Activated CD4-positive, alpha-beta memory T cell treated with anti-CD3 and anti-CD28 coated beads for 36 hours (primary cell): ENCODE measurements at places on chromosomes 5 and 9.

GRCh38 chr5:38420691-38421390, 135.6 kb downstream of the LIFR start:
- DNase-seq, result peak; percentile 42

DNA sequence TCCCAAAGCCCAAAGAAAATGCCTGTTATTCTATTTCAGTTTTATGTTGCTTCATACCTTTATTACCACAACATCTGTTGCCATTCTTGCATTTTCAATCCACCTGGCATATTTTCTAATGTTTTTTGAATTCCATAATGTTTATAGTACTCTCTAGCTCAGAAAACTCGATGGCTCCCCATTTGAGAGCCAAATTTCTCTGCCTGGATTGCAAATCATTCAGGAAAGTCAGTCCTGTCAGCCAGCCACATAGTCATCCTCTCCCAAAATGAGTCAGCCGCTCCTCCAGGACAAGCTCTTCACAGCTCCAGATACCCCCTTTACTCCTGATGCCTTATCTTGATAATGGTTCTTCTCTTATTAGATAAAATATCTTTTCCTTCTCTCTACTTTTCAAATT, 78.2 kb upstream of the ADCY2 start:
- DNase-seq, result no peak

- peak; percentile 45 for DNase-seq
Observed at GRCh38 chr9:87678650-87679355, 47.1 kb upstream of the CTSL start.

DNA sequence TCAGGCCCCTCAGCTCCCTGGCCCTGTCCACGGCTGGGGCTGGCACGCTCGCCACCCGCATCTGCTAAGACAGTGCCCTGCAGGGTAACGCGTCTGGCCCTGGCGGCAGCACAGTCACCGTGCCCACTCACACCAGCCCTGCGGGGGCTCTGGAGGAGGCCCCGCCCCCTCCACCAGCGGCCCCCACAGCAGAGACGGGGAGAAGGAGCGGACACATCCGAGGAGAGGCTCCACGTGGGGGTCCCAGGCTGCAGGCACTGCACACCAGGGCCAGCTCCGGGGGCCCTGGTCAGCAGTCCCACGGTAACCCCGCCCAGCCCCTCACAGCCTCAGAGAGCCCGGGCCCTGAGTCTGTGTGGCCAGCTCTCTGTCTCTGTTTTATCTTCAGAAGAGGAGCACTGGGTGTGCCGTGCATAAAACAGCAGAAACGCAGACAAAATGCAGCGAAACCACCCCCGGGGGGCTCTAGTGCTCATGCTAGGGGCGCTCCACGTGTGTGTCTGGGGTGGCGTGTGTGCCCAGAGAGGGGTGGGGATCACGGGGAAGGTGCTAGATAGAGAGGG, 47.5 kb upstream of the NRARP start:
- no peak for DNase-seq

DNA sequence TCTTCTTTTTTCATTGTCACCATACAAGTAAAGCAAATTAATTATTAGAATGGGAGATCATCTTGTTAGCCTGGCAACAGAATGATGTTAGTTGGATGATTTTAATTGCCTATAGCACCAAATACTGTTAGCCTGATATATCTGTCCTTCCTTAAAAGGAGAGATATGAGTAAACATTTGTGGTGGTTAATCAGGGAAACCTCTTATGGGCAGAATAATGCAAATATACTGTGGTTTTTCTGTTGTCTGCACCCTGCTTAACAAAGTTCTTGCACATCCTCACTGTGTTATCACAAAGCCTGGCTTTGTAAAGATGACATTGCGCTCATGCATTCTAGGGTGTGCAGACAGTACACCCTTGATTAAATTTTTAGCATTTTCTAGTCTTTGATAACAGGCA, 254.9 kb upstream of the SMC2 start:
- no peak for DNase-seq

DNA sequence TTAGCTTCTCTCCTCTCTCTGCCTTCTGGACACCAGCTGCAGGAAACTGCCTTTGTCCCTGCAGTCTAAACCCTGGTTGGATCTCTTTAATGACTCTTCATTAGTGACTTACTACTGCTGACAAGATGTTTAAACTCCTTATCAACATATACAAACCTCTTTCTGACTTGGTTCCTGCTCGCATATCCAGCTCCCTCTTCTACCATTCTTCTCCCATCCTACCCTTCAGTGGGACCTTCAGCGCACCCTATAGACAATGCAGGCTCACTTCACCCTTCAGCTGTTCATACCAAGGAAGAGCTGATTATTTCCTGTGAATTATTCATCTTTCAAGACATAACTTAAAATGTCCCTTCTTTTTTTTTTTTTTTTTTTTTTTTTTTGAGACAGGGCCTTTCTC, 436.5 kb downstream of the KIAA0825 start:
- no peak for DNase-seq

DNA sequence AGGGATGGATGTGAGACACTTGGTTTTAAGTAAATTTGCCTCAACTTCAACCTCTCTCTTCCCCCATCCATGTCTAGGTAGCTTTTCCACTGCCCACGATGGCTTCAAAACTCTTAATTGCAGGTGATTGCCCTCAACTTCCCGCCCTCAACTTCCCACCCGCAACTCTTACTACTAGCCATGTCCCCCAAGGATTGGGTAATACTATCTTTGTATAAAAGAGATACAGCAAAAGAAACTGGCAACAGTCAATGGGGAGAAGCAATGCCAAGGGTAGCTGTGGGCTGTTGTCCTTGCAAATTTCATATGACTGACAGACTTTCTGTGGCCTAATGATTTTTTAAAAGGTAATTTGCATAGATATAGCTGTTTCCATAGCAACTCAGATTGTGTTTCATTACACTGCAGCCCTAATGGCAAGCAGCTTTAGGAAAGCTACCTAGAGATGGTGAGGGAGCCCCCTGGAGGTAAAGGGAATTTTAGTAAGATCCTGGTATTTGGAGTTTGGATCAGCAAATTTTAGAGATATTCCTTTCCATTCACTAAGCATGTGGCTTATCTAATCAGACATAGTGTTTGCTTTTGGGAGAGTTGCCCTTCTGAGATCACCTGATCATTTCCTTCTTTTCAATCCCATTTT, 421.5 kb upstream of the DAP start:
- DNase-seq, result no peak

- no peak for DNase-seq
Observed at GRCh38 chr5:62812621-62813255, 234.1 kb downstream of the LRRC70 start.

GRCh38 chr5:169099801-169100734, 200.9 kb downstream of the SLIT3 start:
- no peak for DNase-seq

DNA sequence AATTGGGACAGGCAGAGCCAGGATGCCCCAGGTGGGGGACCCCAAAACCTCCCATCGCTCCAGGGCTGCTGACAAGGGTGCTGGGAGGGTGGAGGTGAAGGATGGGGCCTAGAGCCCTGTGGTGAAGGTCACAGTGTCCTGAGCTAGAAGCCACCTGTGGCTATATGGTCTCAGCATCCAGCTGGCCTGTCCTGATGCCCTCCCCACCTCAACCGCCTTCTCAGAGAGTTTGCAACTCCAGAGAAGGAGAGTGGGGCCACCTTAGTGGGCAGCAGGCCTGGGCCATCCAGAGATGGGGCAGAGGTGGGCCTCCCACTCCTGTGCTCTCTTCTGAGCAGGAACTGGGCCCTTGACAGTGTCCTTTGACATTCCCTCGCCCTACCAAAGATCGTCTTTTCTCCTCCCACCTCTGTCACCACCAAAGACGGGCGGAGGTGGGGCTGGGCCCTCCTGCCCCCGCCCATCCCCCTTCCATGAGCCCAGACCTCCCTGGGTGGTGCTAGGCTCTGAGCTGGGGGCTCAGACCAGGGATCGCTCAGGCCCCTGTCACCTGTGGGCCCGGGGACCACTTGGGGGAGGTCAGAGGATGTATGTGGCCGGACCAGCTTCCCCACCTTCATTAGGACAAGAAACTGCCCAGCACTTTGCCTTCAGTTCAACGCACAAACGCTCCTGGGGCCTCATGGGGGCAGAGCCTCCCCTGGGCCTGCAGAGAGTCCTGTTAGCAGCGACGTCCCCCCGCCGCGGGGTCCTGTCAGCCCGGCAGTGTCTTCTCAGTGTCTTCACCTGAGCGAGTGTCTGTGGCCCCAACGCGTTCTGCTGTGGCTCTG, 10.0 kb upstream of the DOLPP1 start:
- no peak for DNase-seq

- no peak for DNase-seq
Observed at GRCh38 chr9:127181315-127181580, 58.8 kb upstream of the ANGPTL2 start.

DNA sequence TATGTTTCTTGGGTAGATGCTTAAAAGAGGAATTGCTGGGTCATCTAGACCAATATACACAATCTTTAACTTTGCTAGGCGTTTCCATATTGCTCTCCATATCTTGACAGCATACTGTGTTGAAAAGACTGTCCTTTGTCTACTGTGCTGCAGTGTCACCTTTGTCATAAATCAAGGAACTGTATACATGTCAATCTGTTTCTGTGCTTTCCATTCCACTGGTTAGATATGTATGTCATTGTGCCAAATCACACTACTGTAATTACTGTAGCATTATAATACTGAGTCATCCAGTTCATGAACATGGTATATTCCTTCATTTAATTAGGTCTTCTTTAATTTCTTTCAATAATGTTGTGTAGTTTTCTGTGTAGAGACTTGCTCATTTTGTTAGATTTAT, 149.7 kb upstream of the RASGRF2 start:
- DNase-seq, result no peak

DNA sequence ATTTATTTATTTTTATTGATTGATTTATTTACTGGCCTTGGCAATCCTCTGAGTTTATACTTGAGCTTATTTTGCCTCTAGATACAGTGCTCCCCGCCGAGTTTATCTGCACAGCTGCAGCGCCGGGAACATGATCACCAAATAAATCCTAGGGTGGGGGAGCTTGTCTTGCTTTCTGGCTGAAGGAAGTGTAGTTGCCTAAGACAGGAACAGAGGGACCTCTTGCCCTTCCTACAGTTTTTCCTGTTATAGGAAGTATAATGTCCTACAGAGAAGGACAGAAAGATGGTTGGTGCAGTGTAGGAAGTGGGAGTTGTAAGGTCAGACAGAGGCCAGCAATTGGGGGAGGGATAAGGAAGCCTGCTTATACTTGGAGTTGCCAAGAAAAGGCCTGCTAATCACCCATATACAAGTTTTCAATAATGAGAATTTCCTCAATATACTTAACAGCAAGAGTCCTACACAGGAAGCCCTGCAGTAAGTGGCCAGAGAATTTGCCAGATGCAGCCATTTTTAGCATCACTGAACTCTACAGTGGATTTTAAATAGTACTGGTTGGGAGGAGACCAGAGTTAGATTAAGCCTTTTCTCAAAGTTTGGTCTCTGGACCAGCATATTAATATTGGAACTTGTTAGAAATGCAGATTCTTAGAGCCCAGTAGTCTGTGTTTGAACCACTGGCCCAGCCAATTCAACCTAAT, 7.7 kb downstream of the AOPEP start:
- no peak for DNase-seq

DNA sequence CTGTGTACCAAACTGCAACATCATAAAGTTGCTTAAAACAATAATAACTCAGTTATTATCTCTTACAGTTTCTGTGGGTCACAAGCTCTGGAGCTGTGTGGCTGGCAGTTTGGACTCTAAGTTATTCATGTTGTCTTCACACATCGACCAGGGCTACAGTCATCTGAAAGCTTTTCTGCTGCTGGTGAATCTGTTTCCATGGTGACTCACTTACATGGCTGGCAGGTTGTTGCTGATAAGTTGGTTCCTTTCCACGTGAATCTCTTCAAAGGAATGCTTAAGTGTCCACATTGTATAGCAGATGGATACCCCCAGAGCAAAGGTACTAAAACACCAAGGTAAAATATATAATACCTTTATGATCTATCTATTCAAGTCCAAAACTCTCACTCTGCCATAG, 44.8 kb upstream of the CYLC2 start:
- DNase-seq, result no peak

- no peak for DNase-seq
Observed at GRCh38 chr5:128796506-128796905, 168.8 kb upstream of the SLC27A6 start.

DNA sequence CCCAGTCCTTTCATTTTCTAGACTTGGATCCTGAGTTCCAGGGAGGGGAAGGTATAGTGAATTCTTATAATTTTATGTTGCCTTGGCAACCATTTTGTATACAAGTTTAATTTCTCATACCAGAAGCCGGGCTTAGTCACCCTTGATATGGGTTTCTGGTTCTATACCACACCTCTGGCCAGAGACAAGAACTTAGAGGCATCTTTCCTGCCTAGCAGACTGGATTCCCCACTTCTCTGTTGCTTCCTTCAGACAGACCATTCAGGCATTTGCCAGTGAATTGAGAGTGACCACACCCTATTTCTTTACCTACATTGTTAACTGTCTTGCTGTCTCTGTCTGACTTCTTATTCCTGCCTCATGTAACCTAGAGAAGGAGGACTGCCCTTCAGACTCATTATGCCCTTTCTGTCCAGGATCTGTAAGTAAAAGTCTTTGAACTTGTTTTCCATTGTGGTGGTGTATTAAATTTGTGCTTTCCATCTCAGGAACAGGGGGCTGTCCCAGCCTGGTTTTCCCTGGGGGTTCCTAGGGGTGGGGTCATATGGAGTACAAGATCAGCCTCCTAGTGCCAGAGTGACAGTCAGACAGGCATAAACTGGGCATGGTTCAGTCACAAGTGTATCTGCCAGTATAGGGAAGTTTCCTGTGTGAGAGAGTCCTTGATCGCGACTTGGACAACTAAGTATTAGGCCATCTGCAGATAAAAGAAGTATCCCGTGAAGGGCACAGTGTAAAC, 27.4 kb downstream of the TNFSF8 start:
- peak; percentile 57 for DNase-seq

DNA sequence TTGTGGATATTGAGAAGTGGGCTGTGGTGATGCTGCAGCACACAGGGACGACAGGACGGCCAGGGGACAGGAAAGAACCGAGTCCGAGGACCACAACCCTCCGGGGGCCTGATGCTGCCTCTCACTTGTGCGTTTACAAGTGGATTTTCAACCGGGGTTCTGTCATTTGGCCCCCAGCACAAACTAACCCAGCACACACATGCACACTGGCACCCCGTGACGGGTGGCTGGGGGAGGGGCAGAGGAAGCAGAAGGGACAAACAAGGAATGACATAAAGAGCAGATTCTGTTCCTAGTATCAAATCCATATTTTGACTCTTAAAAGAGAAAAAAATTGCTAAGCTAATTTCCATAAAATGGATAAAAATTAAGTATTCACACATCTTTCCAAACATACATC, 18.3 kb upstream of the ZFYVE16 start:
- no peak for DNase-seq

- DNase-seq, result no peak
Observed at GRCh38 chr5:138898299-138898698, 23.2 kb upstream of the LRRTM2 start.

GRCh38 chr5:139726248-139726647, 69.4 kb upstream of the PSD2 start:
- no peak for DNase-seq

- DNase-seq, result peak; percentile 64
Observed at GRCh38 chr5:115543365-115544042, 1.1 kb downstream of the FEM1C start.
